ENCODE measurements at places on chromosomes 2 and 18.
A peak's percentile ranks its signal among the peaks of the same experiment; 100 is the strongest.

GRCh38 chr2:42252464-42252863 lies 83.3 kb downstream of the EML4 start:
- no peak for DNase-seq

GRCh38 chr2:127675331-127676261 lies at the start of gene LIMS2:
LIMS2 (minus strand) TSS chr2:127675530; CDS start chr2:127675024, 506 bp downstream.
- no peak for DNase-seq

GRCh38 chr2:84971510-84972206 lies 697 bp downstream of the KCMF1 start:
- peak; percentile 37 for DNase-seq

- DNase-seq: no peak
Observed at GRCh38 chr2:97963880-97964279, 31.9 kb downstream of the TMEM131 start.

GRCh38 chr2:124913868-124914267 lies 888.8 kb downstream of the CNTNAP5 start:
- no peak for DNase-seq

GRCh38 chr2:119025762-119026351 lies 83.9 kb downstream of the MARCO start:
- no peak for DNase-seq

- DNase-seq: no peak
Observed at GRCh38 chr2:124476291-124476690, 451.2 kb downstream of the CNTNAP5 start.

GRCh38 chr18:36047521-36047920 lies 19.8 kb downstream of the RPRD1A start:
- DNase-seq: no peak

GRCh38 chr2:64629329-64629781 lies 24.4 kb downstream of the SERTAD2 start:
- DNase-seq: no peak

DNA sequence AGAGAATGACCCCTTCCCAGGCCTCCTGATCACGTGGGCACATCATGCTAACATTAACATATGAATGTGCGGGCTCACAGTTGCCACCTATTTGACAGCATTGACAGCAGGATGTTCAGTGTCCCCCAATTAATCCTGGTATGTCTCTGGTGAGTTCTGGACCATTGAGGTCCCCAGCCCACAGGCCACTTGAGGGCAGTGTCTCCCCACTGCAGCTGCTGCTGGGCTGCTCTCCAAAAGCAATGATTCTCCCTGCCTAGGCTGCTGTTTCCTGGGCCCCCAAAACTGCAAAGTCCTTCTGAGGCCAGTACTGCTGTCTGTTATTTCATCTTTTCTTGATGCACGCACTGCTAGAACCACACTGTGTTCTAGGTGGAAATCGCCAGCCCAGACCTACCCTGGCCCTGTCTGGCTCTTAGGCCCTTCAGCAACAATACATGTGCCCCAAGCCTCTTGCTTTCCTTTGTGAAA lies 52.7 kb upstream of the MAPK4 start:
- DNase-seq: no peak

DNA sequence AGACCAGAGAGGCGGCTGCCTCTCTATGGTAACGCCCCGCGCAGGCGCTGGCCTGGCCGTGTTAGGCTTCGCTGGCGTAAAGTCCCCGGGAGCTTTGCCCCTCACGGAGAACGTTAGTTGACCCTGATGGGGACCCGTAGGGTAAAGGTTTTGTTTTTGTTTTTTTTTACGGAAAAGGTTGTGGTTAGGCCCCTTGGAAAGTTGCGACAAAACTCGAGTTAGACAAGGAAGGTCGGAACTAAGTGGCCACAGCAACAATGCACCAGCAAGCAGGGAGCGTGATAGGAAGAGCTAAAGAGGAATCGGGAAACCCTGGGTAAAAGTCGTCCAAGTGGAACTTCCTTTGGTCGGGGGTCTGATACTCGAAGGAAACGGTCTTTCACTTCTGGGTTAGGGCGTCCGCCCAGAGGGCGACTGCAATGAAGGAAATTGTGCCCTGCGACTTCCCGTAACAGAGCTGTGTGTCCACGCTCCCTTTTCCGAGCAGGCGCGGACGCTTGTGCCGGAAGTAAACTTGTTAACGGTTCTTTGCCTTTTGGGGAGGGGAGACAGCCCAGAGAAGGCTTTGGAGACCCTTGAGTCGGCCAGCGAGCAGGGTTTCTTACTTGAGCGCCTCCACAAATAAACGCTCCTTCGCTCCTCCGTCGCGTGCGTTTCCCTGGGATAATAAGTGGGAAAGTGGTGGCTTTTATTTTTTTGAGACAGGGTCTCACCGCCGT lies 493 bp upstream of the CLASP1 start:
- peak; percentile 76 for DNase-seq

DNA sequence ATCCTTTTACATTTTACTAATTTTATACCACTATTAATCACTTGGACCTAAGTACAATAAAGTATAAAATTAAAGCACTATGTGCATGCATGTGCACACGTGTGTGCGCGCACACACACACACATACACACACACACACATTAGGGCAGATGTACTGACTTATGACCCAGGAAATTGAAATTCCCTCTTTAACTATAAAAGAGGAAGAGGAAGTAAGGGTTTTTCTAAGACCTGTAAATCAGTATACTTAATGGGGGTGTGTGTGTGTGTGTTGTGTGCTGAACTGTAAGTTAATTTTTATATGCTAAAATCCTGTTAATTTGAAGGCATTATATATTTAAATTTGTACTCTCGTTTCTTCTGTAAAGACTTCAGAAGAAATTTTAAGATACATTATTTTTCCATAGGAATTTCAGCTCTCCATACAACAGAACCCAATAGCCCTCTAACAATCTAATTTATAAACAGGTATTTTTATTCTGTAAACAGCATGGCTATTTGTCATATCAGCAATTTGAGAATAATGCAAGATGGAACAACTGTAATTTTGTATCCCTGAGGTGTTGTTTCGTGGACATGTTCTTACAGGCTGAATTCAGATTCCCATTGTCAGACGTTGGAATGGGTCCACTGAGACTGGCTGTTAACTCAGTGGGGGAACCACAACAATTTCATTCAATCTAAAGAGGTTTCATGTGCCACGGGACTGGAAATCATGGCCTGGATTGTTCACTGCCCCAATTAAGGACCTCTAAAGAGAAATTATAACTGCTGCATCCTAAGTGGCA lies 90.9 kb downstream of the PLA2R1 start:
- no peak for DNase-seq

DNA sequence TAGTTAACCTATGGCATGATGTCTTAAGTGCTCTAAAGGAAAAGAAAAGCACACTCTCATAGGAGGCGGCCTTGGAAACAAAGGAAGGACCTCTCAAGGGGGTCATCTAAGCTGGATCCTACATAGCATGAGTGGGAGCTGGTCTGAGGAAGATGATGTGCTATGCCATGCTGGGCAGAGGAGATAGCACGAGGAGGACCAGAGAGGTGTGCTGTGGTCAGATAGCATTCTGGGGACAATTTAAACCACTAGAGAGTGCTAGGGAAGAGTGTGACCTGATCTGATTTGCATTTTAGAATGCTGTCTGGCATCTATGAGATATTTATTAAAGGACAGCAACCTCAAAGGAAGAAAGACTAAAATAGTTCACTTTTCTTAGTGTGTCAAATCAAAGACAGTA lies 910.1 kb upstream of the CELF4 start:
- DNase-seq: no peak

DNA sequence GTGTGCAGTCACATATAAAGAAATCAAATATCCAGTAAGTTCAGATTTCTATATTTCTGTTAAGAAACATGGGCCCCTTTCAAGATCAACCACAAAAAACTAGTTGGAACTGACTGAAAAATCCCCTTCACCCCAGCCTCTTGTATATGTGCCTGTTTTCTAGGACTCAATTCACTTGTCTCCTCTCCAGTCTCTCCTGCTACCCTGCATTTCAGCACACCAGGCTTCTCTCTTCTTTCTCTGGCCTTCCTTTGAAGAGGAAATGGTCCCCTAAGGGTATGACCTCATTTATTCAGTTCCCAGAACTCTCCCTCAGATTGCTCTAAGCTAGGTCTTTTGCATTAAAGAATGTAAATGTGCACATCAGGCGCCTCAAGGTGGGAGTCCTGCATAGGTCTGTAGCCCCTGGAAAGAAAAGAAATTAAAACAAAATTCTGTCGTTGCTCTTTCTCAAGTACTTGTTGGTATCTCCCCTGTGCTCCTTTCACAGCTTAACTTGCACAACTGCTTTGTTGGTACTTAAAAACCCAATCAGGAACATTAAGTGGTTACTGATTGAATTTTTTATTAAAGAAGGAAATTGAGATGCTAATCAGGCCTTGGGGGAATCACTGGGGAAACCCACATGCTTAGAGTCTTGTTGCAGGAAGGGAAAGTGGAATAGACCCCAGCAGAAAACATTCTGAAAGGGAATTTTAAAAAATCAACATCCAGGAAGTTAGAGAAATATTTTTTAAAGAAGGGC lies 278.4 kb downstream of the AGPS start:
- no peak for DNase-seq

DNA sequence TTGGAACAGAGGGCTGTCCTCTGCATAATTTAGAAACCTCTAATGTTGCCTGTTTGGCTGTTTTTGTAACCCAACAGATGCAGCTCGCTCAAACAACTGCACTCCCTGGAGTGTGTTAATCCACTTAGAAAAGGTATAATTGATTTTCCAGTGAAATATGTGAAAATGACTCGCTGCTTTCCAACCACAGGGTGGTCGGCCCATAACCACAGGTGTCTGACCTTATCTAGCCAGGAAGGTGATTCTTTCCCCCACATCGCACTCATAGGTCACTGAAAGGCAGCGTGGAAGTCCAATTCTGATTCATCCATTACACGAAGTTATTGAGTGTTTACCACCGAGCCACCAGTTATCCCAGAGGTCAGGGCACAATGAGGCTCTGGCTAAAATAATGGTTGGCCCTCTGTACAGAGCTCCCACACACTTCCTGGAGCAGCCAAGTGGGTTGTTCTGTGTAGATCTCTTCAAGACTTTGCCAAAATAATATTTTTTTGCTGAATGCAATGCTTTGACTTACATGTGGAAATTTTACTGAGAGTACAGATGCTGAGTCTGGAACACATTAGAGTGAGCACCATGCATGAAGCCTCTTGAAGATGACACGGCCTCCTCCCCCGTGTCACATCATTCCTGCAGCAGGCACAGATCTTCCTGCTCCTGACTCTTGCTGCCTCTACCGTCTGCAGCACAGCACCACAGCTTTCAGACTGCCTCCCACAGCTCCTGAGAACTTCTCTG lies 396.2 kb downstream of the ZNF516 start:
- no peak for DNase-seq

GRCh38 chr18:46296656-46297055 lies 192.5 kb downstream of the HAUS1 start:
- no peak for DNase-seq

- no peak for DNase-seq
Observed at GRCh38 chr18:55096263-55096951, 137.1 kb upstream of the CCDC68 start.

GRCh38 chr2:158742536-158742935 lies 52.6 kb upstream of the DAPL1 start:
- no peak for DNase-seq
